Stimulated activated CD8-positive, alpha-beta memory T cell treated with anti-CD3 and anti-CD28 coated beads, Interleukin-2, amount 100 ng/mL, for 1 hour (primary cell): ENCODE measurements at places on chromosomes 1 and 21.

- DNase-seq: no peak
Measured at GRCh38 chr1:38006008-38006828, 904 bp upstream of the FHL3 start.

GRCh38 chr1:215895893-215896292 lies 328.8 kb downstream of the KCTD3 start:
- DNase-seq: no peak

DNA sequence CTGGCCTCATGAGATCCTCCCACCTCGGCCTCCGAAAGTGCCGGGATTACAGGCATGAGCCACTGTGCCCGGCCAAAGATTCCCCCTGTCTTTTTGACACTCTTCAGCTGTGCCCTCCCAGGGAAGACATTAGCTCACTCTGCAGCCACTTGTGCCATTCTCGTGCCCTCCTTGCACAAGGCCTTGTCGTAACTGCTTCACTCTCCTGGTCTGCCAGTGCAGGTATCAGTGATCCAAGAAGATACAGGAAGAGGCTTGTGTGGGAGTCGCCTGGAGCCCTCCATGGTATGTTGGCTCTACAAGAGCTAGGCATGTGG lies 22.0 kb upstream of the WDR26 start:
- DNase-seq: no peak

GRCh38 chr21:35563885-35564451 lies 496.4 kb downstream of the SETD4 start:
- DNase-seq: no peak

GRCh38 chr1:57590978-57591377 lies 167.1 kb upstream of the DAB1 start:
- DNase-seq: no peak

GRCh38 chr1:204398197-204399125 lies 13.2 kb downstream of the PPP1R15B start:
- DNase-seq: no peak

DNA sequence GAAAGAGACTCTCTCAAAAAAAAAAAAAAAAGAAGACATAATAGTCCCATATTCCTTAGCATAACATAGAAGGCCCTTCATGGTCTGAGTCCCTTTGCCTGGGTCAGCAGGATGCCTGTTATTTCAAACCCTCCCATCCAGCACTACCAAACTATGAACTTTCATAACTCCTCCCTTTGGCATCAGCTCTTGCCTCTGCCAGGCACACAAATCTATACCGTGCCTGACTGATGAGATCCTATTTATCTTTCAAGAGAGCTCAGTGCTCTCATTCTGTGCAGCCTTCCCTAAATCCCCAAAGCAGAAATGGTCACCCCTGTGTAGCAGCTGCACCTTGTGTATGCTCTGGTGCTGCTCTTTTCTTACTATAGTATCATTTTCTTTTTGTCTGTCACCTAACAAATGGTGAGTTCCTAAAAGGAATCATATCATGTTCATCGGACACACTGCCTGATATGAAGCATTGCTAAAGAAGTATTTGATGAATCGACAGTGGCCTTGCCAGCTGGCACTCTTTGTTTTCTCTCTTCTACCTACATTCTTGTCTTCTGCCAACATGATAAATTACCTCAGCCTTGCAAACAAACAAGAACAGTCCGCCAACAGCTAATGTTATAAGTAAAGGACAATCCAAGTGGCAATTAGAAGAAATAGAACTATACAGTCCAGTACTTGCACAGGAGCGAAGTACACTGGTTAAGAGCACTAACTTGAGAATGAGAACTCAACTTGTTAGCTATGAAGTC lies 29.9 kb downstream of the FMO4 start:
- DNase-seq: no peak

DNA sequence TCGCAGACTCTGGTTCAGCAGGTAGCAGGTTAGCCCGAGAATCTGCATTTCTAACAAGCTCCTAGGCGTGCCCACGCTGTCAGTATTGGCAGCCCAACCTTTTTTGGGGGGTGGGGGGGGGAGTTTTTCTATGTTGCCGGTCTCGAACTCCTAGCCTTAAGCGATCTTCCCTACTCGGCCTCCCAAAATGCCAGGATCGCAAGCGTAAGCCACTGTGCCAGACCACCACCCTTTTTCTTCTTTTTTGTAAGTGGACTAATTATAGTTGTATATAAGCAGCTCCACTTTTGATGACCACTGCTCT lies 480 bp upstream of the MIS18A start:
- no peak for DNase-seq

DNA sequence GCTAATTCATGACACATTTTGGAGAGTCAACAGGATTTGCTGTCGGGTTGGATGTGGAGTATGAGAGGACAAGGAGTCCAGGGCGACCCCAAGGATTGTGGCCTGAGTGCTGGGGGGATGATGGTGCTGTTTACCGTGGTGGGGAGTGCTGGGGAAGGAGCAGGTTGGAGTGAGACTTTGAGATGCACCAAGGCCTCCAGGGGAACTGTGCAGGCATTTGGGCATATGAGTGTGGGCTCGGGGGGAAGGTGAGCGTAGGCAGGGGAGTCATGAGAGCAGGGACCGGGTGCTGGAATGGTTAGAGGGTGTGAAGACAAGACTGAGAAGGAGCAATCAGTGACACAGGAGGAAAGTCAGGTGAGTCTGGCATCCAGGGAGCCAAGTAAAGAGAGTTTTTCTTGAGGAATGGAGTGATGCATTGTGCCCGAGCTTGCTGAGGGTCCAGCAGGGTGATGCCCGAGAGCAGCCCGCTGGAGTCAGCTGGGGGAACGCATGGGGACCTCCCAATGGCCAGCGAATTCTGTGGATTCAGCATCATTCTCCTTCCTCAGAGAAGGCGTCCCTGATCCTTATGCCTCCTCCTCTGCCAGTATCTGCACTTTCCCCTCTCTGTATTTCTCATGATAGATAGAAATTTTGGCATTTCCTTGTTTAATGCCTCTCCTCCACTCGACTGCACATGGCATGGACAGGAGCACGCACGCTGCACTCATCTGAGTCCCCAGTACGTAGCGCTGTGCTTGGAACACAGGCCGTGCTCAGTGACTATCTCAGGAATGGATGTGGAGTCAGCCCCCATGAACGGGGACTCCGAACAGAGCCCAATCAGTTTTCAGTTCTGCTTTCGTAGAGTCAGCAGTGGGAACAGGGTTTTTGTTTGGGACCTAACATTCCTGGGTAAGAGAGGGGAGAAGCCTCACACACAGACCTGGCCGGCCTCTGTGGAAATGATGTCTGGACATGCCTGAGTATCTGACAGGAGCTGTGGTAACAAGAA lies 52.1 kb upstream of the ETV3 start:
- DNase-seq: no peak

DNA sequence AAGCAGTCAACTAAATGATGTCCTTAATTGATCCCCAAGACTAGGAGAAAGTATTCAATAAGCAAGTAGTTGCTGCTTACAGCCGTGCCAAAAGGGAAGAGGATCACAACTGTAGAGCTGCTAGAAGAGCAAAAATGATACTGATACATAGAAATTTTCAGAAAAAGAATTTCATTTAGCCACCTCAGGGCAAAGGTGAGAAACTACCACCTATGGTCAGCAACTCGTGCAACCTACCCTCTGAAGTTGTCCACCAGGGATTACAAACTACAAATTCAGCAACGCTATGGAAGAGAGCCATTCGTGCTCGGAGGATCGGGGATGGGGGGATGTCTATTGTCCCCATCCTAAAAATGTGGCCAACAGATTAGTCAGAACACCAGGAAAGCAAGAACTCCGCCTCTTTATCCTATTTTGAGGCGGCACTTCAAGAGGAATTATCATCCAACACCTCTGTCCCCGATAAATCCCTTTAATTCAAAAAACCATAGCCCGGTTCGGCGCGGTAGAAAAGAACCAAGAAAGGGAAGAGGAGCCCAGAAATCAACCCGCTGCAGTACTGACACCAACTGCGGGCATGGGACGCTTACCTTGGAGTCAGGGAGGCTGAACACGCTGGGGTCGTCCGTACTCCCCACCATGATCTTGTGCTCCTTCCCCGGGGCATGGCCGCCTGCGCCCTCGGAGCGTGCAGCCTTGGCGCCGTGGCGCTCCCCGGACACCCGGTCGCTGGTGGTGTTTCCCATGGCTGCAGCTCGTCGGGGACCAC lies 687 bp downstream of the PRKAB2 start:
- no peak for DNase-seq

DNA sequence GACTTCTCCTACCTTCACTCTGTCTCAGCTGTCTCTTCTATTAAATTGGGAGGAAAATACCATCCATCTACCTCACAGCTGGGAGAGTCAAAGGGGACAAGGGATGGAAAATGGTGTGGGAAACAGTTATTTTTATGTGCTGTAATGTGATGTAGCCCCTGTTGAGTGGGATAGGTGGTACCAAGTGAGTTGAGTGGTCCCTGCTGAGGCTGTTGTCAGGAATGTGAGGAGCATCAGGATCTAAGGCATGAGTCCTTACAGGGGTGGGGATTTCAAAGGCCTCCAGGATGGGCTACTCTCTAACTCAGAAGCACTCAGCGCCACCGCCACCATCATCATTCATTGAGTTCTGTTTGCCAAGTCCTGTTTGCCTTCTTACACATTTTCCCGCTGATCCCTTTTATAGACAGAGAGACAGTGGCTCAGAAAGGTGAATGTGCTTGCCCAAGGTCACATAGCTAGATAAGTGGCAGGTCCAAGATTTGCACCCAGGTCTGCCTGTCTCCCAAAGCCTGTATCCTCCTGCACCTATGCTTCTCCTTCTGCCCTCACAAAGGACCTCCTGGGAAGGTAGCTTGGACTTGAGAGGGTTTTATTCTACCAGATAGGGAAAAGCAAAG lies 4.6 kb upstream of the ID3 start:
- no peak for DNase-seq

DNA sequence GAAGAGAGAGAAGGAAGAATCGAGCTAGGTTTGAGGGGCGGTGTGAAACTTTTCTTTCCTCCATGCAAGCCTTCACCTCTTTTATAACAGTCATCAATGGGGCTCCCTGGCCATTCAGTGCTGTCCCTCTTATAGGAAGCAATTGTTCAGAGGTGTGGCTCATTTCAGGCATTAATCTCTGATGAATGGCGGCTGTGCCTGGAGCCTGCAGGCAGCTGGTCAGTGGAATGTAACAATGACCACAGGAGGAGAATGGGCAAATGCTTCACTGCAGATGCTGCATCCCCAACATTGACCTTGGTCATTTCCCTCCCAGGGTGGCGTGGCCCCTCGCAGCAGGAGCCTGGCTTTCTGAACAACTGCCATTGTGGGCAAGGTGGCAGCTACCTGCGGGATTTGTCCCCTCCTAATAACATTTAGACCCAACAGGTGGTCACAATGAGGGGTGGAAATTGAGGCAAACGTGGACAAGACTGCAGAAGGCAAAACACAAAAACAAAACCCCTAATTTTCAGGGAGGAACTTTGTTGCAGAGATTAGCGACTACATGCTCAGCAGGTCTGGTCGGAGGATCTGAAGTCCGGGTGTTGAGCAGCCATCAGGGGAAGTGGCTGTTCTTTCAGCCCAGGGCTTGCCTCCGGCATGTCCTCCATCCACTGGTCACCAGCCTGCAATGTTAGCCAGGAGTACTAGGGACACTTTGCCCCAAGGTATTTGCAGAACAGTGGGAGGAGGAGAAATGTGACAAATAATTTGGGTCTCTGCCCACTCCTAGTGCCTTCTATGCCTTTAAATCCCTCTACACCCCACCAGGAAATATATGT lies 97.3 kb upstream of the PAXBP1 start:
- no peak for DNase-seq

DNA sequence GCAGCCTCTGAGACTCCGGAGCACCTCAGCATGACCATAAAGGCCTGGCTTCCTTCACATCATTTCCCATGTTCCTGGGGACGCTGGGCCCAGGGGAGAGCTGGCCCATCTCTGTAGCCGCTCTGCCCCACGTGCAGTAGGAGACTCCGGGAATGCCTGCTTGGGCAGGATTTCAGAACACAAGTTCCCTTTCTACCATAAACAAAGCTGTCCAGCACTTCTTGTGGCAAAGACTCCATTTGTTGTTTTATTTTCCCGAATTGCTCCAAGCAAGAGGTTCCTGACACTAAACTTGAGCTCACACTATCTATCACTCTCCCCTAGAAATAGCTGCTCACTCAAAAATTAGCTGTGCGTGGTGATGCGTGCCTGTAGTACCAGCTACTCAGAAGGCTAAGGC lies 21.9 kb downstream of the CHD5 start:
- DNase-seq: no peak

DNA sequence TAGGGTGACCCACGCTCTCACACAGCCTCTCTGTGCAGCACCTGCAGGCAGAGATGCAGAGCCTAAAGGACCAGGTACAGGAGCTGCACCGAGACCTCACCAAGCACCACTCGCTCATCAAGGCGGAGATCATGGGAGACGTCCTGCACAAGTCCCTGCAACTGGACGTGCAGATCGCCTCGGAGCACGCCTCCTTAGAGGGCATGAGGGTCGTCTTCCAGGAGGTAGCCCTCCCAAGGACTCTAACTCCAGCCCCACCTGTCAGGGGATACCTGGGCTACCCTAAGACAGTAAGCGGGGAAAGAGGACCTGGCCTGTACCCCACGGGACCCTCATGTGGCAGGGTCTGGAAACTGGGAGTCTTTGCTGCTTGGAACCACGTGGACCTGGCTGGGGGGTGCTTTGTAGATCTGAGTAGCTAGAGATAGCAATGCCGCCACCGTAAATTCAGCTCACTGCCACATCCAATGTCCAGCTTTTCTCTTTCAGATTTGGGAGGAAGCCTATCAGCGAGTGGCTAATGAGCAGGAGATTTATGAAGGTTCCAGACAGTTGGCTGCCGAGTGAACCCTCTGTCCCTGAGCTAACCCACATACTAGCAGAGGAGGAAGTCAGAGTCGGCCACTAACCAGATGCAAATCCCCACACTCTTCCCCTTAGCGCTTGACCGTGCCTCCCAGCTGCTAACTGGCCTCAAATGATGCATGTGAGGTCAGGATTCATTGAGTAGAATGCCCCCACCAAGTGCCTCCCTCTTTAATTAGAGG lies 6.5 kb downstream of the RNF207 start:
- DNase-seq: no peak

GRCh38 chr1:178438432-178438831 lies 58.3 kb downstream of the CLEC20A start:
- DNase-seq: no peak

- DNase-seq: no peak
Measured at GRCh38 chr21:17911628-17912027, 92.5 kb upstream of the C21orf91 start.

DNA sequence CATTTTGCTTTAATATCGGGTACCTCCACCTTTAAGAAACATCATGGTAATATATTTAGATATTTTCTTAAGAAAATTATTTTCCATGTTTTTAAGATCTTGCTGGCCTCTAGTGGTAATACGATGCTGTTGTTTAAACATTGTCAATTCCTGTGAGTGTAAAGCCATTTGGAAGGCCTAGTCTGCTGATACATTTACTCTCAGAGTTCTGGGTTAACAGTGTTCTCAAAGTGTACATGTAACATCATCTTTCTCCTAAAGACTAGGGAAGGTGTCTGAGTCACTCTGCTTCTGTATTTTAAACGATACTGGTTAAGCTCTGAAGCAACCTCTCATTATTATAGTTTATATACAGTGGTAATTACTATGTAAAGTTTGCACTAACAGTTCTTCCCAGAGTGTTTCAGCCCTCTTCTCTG lies 189.1 kb downstream of the RASAL2 start:
- DNase-seq: no peak

- no peak for DNase-seq
Measured at GRCh38 chr1:66490816-66491215, 43.1 kb upstream of the SGIP1 start.

GRCh38 chr1:160096274-160097116 lies 1.9 kb downstream of the IGSF8 start:
- DNase-seq: no peak

GRCh38 chr1:184296466-184297243 lies 90.2 kb upstream of the C1orf21 start:
- no peak for DNase-seq
